ENCODE measurements at places on chromosomes 5 and 9.

- no peak for DNase-seq
Observed at GRCh38 chr9:93096811-93097382, 880 bp downstream of the CARD19 start.

- DNase-seq: no peak
Observed at GRCh38 chr5:179753971-179754370, 21.3 kb downstream of the MAML1 start.

DNA sequence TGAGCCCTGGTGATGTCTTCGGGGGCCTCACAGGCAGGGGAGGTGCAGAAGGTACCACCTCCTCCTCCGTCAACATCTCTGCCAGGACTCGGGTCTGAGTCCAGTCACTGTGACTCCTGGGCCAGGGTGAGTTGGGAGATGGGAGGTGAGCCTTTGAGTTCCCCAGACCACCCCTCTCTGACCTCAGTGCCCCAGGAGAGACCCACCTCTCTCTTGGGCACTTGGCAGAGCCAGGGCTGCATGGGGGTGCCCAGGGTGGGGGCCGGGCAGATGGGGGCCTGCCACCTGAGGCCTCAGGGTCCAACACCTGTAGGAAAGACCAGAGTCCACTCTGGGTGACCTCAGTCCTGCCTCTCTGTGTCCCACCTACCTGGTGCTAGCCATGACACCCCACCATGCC, 6.8 kb downstream of the KIF12 start:
- no peak for DNase-seq

DNA sequence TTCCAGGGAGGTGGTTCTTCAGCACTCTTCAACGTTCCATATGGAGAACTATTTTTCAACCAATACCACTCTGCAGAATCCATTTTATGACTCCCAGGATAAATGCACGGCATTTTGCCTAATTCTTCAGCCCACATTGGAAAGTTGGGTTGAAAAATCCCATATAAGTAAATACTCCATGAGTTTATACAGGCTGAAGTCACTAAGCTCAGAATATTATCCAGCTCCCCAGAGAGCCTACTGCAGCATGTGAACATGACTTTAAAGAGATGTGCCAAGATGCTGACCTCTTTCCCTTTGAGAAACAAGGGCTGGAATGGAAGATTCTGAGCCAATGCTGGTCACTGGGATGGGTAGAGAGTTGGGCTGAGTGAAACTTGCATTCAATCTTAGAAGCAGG, 111.9 kb upstream of the SLIT3 start:
- no peak for DNase-seq

- no peak for DNase-seq
Observed at GRCh38 chr5:29963956-29964355, 1229.5 kb upstream of the CDH6 start.

DNA sequence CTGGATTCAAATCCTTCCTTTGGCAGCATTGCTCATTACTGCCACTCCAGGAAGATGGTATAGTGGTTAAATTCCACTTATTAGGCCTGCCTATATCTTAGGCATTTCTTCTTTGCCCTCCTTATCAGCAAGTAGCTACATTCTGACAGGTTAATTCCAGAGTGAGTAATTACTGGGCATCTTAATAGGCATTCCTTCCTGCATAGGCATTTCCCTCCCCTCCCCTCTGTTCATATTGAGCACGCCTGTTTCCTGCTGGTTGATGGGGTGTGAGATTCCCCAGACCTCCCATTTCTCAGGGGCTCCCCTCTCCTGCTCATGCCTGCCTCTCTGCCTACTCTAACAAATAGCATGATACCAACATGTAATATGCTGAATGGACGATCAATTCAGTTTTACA, 305.9 kb downstream of the CYLC2 start:
- DNase-seq: no peak

- DNase-seq: no peak
Observed at GRCh38 chr9:8392866-8393265, 593.3 kb upstream of the DMAC1 start.

- DNase-seq: no peak
Observed at GRCh38 chr9:7300484-7300883, 499.1 kb downstream of the DMAC1 start.

- no peak for DNase-seq
Observed at GRCh38 chr5:149069711-149070110, 6.8 kb upstream of the SH3TC2 start.

DNA sequence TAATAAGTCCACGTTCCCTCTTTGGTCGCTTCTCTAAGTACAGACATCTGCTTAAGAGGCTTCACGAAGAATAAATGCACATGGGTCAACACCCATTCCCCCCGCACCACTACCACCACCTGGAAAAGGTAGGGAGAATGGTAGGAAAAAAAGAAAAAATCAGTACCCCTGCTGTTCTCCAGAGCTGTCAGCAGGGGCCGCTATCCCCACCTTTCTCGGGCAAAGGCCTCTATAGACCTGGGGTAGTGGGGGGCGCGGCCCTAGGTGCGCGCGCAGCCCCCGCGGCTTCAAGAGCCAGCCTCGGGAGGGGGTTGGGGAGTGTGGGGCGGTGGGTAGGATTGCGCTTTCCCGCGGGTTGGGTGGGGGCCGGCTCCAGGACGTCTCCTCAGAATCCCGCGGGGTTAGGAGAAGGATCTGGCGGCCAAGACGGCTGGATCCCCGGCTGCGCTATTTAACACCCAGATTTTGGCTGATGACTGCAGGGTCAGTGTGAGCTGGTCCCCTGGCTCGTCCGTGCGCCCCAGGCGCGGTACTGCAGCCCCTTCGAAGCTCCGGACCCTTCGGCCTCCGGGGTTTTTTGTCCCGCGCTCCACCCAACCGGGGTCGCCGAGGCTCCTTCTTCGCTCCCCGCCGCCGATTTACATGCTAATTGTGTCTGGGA, 1.6 kb upstream of the SEMA6A start:
- peak; percentile 29 for DNase-seq

- DNase-seq: no peak
Observed at GRCh38 chr5:112349371-112349770, 69.7 kb downstream of the EPB41L4A start.

GRCh38 chr9:138072161-138072842, 194.7 kb downstream of the CACNA1B start:
- DNase-seq: no peak

DNA sequence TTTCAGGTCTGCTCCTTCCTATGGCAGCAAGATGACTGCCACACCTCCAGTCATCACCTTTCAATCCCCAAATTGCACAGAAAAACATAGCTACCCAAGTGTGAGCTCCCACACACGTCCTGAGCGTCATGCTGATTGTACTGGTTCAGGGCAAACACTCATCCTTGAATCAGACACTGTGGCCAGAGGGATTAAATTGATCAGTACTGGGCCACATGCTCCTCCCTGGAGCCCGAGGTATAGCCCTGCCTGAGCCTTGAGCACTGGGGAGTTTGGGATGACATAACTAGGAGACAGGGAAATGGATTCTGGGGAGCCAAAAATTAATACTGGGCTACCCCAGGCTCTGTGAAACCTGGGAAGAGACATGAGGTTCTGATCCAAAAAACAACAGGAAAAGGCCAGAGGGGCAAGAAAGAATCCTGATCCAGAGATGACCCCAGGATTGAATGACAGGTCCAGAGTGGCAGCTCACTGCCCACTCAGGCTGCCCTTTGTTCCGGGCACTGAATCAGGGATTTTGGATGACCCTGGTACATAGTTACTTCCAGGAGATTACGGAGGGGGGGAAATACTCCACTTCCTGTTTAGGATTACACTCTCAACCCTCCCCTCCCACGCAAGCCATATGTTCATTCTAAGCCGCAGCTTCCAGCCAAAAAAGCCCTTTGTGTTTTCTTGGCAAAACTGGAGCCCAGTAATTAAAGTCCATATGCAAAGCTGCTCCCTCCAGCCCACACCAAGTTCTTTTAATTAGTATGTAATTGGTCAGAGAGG, 141.6 kb upstream of the SPRY4 start:
- DNase-seq: no peak

GRCh38 chr5:116256717-116257116, 171.9 kb downstream of the COMMD10 start:
- DNase-seq: no peak

- no peak for DNase-seq
Observed at GRCh38 chr5:73338256-73339050, 110.1 kb downstream of the FOXD1 start.

GRCh38 chr5:86143837-86144236, 473.9 kb upstream of the COX7C start:
- DNase-seq: no peak

- DNase-seq: no peak
Observed at GRCh38 chr5:129460936-129461710, 1.0 kb downstream of the ADAMTS19 start.

DNA sequence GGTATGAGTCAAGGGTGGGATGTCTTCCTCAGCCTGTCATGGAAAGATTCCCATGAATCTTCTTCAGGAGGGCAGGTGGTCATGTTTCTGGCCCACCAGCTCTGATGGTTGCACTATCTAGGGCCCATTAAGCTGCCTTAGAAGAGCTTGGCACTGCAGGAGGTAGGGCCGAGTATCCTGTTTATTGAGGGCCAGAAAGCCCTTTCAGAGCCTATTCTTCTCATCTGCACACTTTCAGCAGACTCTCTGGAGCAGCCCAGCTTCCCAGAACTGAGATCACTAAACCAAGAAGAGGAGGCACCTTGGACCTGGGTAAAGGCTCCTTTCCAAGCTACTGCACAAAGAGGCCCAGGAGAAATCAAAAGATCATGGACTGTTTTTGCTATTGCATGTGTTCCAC, 146.5 kb downstream of the MTX3 start:
- no peak for DNase-seq

DNA sequence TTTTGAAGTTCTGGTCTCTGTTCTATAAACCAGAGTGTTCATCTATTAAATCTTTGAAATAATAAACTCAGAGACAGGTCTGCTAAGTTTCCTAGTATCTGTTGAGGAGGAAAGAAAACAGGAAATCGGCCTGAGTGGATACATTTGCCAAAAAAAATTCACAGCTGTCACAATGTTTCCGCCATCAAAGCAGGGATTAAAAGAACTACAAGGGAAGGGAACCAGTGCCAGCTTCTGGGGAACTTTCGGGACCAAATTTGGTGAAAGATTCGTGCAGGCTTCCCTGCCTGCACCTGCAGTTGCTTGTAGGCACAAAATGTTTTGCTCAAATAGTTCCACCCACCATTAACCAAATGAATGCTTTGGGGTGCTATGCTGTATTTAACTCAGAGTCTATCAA, 267.5 kb downstream of the MSX2 start:
- DNase-seq: no peak

DNA sequence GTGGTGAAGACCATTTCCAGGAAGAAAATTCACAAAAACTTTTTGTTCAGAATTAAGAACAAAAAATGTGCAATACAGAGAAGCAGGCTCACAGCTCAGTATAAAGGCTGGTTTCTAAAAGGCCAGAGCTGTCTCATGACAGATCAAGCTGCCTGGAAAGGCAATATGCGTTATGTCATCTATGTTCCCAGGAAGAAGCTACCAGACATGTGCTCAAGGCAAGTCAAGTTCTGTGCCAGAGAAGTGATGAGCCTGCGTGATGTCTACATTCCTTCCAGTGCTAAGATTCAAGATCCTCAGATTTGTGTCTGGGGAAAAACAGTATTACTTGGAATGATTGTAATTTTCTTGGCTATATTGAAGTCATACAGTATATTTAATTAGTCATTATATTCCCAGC, 104.3 kb downstream of the PDE4D start:
- no peak for DNase-seq

Data from CD4-positive, alpha-beta T cell treated with Interferon gamma for 1 hour (primary cell).